Endodermal cell (in vitro differentiated cells): ENCODE measurements at places on chromosomes 5 and 9.

DNA sequence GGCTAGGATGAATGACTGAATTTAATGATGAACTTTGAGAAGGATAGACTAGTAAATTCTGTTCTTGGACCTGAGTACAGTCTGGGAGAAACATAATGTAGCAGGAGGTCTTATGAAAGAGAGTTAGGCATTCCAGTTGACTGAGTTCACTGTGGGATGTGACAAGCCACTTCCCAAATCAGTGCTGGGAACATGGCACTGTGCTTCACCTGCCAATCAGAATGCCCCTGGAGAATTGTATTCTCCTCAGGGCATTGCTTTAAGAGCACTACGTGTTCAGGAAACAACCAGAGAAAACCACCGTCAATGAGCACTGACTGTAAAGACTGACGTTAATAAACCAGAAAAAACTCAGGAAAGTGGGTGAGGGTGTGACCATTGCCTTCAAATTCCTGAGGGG is 1.2 kb downstream of the CCDC107 start:
- no peak for DNase-seq

- DNase-seq = no peak
Observed at GRCh38 chr5:60487476-60487875, 212.5 kb downstream of the DEPDC1B start.

DNA sequence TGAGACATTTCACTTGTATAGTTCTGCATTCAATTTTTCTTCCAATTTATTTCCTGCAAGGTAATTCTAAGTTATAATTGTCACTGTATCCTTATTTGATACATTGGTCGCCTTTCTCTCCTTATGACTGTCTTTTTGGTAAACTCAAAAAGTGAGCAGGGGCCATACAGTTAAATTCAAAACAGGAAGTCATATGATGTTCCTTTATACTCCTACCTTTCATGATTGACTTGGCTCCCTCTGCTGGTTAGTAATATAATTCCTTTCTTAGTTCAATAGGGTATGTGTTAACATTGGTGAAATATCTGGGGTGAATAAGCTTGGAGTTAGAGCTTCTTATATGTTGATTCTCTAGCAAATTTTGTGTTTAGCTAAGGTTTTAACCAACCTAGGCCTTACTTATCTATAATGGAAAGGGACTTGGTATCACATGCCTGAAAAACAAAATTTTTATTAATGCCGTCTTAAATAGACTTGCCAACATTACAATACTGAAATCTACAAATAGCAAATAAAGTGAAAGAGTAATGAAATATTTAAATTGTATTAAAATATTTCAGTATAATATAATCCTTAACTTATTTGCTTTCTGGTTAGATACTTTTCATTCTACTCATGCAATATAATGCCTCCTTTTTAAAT is 6.0 kb upstream of the NIPBL start:
- no peak for DNase-seq

DNA sequence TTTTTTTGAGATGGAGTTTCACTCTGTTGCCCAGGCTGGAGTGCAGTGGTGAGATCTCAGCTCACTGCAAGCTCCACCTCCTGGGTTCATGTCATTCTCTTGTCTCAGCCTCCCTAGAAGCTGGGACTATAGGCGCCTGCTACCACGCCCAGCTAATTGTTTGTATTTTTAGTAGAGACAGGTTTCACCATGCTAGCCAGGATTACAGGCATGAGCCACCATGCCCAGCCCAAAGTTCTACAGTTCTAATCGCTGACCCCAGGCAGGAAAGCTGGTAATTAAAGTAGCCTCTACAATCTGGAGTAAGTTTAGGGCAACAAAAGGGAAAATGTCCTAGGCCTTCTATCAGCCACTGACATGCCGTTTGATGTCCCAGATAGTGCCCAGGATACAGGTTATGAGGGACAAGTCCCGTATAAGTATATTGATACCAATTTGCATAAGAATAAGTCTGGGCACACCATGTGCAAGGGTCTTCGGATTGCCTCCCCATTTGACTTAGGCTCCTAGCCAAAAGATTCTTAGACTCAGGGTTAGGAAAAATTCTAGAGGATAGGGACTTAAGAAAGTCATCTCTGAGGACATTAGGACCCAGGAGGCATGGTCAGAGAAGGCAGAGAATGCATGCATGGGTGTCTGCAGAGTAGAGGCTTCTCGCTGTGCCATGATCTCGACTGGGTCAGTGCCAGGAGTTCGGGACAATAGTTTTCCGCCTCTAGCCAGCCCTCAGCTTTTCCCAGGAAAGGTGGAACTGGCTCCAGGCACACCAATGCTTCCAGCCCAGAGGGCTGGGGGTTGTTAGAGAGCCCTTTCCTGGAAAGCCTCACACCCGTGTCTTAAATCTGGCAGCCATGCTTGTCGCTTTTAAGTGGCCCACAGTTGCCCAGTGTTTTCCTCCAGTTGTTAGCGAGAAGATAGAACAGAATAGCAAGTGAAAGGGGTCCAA is 1111.1 kb downstream of the TAF11L14 start:
- DNase-seq = no peak

DNA sequence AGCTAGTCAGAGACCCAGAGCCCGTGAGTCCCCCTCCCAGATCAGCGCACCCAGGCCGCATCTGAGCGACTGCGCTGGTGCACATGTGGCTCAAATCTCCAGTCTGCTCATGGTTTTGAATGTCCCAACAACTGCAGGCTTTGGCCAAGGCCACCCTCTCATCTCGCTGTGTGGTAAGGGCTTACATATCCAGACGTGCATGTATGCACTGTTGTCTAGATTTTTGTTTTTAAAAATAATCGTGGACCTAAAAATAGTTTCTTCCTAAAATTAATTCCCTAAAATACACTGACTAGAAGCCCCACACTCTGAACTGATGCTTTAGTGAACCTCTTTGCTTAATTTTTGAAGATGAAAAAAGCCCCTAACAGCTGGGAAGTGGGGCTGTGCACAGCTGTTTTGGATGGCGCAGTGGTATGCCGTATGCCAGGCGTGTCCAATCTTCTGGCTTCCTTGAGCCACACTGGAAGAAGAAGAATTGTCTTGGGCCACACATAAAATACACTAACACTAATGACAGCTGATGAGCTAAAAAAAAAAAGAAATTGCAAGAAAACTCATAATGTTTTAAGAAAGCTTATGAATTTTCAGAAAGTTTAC is 143.0 kb upstream of the LHFPL2 start:
- no peak for DNase-seq

- no peak for DNase-seq
Observed at GRCh38 chr9:7828334-7828733, 28.8 kb upstream of the DMAC1 start.

- no peak for DNase-seq
Observed at GRCh38 chr5:137342764-137343163, 156.4 kb downstream of the SPOCK1 start.

GRCh38 chr5:71895546-71895945 is 176.5 kb downstream of the CARTPT start:
- DNase-seq = no peak
